ENCODE measurements at places on chromosomes 1 and 21.
A peak's percentile ranks its signal among the peaks of the same experiment; 100 is the strongest.

- no peak for DNase-seq
Observed at GRCh38 chr1:18723701-18724411, 93.2 kb downstream of the PAX7 start.

GRCh38 chr1:210384625-210385024 lies 55.9 kb downstream of the HHAT start:
- no peak for DNase-seq

GRCh38 chr1:238722812-238723211 lies 663.6 kb upstream of the CHRM3 start:
- no peak for DNase-seq

- DNase-seq: no peak
Observed at GRCh38 chr1:9703165-9703509, 51.6 kb downstream of the PIK3CD start.

GRCh38 chr1:210402560-210402959 lies 73.9 kb downstream of the HHAT start:
- DNase-seq: no peak

DNA sequence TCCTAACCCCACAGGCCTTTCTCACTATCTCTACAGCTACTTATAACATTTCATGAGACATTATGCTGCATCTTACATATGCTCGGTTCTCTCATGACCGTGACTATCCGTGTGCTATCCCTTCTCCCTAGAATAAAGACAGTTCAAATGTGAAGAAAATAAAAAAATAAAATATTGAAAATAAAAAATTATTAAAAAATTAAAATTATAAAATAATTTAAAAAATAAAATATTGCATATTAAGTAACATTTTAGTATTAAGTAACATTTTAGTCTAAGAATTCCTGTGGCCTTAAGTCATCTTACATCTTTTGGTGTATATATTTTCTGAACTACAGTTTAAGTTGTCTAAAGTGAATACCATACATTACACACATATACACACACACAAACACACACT lies 415.5 kb downstream of the DPYD start:
- no peak for DNase-seq

DNA sequence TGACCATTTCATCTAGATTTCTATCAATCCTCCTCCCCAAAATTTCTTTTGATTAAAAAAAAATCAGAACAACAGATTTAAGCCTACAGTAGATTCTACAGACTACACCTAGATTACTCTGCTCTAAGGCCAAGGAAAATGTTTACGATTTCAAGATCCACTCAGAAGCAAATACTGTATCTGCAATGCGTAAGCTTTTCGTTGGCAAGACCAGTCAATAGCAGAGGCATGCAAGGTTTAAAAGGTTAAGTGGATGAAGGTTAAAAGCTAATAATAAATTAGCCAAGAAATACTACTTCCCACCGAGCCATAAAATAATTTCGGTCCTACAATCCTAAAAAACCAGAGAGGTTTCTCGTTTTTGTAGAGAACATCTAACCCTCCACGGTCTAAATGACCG lies 1.3 kb downstream of the CLSTN1 start:
- no peak for DNase-seq

DNA sequence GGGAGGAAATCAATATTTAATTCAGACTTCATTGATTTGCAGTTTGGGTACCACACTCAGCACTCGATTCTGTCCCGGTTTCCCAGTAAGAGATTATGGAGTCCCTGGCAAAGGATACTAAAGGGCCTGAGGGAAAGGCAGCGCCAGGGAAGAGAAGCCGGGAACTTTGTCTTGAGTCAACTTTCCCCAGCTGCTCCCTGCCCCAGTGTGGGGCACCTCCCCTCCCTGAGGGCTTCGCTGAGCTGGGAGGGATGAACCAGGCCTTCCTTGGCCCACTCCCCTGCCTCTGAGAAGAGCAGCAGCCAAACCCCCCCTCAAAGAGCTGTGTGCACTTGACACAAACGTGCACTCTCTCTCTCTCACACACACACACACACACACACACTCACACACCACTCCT lies 32.6 kb downstream of the OPTC start:
- DNase-seq: no peak

GRCh38 chr21:31043471-31043870 lies 5.2 kb upstream of the KRTAP19-8 start:
- no peak for DNase-seq

DNA sequence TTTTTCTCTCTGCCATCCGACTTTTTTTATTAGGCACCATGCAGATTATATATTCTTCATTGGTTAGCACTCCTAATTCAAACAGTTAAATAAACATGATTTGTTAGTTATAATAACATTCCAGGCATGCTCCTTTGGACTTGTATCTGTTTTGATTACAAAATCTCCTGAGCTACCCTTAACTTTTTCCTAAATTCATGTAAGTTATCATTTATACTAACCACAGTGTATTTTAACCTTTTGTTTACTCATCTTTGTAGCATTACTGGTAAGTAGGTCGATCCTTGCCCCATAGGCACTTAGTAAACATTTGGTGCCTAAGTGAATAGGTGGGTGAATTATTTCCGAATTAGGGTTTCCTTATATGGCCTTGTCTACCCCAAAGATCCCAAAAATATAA lies 43.8 kb downstream of the MIER1 start:
- DNase-seq: no peak

GRCh38 chr21:30577766-30578165 lies 12.4 kb downstream of the KRTAP22-2 start:
- DNase-seq: no peak

DNA sequence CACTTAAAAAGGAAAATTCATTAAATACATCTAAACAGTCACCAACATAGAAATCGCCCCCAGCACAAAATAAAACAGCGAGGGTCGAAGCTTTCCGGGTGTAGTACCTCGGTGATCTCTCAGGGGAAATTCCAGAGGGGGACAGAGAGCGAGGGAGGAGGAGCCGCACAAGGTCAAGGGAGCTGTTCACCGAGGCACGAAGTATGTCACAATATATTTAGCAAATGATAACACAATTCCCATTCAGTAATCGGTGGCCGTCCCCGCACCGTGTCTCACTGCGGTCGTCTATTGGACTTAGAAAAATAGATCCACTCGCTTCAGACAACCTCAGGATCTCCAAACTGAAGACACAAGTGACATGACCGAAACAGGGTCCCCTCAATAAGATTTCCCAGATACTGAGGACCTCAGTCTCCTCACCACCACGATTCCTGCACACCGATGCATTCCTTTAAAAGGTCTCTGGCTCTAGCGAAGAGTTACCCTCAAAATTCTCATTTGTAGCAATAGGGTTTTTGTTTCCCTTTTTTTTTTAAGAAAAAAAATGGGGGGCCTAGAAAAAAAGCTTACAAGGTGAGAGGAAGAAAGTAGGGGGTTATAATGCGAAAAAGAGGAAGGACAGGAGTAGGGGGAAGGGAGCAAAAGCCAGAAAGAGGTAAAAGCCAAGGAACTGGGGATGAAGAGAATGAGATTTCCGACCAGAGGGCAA lies 1.1 kb downstream of the LPGAT1 start:
- no peak for DNase-seq

GRCh38 chr1:43974443-43975248 lies at the start of gene ATP6V0B:
ATP6V0B (plus strand) TSS chr1:43974960; CDS start chr1:43975041, 81 bp downstream.
- DNase-seq: peak; percentile 92

DNA sequence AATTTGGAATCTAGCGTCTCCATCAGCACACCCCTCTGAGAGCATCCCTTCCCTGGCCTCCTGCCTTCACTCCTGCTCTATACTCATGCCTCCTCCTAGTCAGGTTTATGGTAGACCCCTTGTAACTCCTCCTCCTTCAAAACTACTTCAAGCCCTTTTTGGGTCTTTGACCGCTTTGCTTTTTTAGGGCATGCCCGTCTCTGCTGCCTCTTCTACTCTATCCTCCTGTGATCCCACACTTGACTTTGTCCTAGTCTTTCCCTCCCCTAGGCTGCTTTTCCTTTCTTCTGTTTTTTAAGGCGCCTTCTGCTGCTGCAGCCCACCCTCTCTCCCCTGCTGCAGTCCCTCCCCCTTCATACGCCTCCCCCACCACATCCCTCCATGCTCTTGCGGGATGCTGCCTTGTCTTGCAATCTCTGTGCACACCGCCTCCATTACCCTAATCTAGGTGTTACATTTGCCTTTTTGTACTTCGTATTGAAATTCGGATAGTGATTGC lies 1.5 kb downstream of the SNX27 start:
- DNase-seq: no peak

DNA sequence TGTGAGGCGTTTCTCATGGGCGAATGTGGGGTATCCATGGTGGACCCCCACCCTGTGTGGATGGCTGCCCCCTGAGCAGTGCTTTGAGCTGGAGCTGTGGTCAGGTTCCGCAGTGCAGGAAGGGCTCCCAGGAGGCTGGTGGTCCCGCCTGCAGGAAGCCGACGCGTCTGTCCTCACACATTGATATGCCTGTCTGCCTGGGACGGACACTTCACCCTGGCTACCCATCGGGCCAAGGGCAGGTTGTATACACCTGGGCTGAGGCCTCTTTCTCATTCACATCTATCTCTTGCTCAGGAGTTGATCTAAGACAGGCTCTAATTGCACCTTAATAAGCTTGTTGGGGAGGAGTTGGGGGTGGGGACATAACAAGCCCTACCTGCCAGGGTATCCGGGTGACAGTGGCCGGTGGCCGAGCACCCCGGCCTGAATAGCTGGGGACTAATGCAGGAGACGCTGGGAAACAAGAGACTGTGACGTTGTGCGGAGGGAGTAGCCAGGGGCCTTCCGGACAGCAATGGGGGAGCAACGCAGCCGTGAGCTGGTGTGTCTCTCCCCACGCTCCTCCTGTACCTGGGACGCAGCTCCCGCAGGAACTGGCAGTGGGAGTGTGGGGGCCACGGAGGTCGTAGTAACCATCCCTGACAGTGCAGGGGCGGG lies 21.7 kb downstream of the PDXK start:
- DNase-seq: no peak

GRCh38 chr21:16323596-16323995 lies 593.8 kb downstream of the USP25 start:
- no peak for DNase-seq

GRCh38 chr1:22362626-22363402 lies 88.8 kb upstream of the ZBTB40 start:
- DNase-seq: no peak

- no peak for DNase-seq
Observed at GRCh38 chr1:68173283-68173935, 58.9 kb downstream of the WLS start.

- no peak for DNase-seq
Observed at GRCh38 chr1:96996001-96996400, 274.4 kb downstream of the PTBP2 start.
